ENCODE measurements at places on chromosomes 7 and 10.

DNA sequence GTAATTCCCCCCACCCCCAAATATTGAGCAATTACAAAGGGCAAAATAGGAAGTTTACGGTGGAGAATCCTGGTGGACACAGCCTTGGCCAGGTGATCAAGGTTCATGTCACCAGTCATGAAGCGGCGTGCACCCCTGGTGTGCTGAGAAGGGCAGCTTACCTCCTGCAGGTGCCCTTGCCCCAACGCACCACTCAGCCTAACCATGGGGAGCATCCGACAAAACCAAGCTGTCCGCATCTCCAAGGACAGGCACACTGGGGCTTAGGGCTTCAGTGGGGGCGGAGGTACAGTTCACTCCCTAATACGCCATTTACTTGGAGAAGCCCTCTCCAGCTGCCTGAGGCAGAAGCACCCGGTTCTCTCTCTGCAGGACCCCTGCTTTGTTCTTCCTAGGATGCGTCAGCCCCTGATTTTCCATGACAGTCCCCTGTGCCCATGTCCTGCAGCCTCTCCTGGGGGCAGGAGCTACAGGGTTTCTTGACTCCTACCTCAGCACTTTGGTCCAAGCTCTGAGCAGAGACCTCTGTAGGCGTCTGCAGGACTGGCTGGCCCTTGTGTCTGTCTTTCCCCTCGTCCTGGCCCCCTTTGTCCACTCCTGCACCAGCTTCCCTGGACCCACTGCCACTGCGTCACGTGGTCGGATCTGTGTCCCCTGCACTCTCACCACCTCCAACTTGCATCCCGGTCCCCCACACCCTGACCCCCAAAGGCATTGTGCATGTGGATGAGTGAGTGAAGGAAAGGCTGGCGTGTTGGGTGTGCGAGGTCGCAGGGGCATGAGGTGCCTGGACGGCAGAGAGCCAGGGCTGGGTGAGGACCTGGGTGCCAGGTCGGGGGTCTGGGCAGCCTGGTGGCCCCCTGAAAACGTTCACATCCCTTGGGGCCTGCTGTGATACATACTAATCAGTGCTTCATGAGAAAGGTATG lies 113.7 kb downstream of the LHPP start:
- H3K27me3 ChIP-seq = no peaks in the 10 kb centered on the region
- no peak for DNase-seq
- no peaks in the 10 kb centered on the region for H3K4me1 ChIP-seq
- no peaks in the 10 kb centered on the region for H3K36me3 ChIP-seq
- no peak overlapping the region for H3K4me3 ChIP-seq

GRCh38 chr7:42573881-42574672 lies 337.1 kb upstream of the GLI3 start:
- no peak for DNase-seq
- no peak overlapping the region for H3K27ac ChIP-seq
- no peaks in the 10 kb centered on the region for H3K27me3 ChIP-seq

GRCh38 chr10:35707642-35708425 lies 65.7 kb upstream of the FZD8 start:
- no peak for DNase-seq
- no peak overlapping the region for H3K27ac ChIP-seq
- no peaks in the 10 kb centered on the region for H3K27me3 ChIP-seq
- H3K4me1 ChIP-seq = no peaks in the 10 kb centered on the region

GRCh38 chr10:130686689-130687300 lies 550.6 kb downstream of the GLRX3 start:
- H3K4me1 ChIP-seq = no peaks in the 10 kb centered on the region
- no peak overlapping the region for H3K4me3 ChIP-seq
- H3K27me3 ChIP-seq = no peaks in the 10 kb centered on the region
- no peak overlapping the region for H3K27ac ChIP-seq
- peak; percentile 54 for DNase-seq

DNA sequence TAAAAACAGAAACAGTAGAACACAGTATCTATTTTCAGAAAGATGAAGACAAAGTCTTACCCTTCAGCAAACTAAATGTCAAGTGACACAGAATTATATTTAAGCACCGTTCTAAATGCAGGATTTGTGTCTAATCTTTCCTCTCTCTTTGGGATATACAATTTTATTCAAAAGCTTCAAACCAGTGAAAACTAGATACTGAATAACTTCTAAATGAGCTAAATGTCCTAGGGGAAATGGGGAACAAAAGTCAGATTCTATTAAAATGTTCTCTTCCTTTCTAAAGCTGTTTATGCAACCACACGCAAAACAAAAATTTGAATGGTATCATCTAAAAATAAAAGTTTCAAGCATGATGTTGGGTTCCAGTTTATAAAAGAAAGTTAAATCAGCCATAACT lies 136.4 kb upstream of the AOAH start:
- no peak overlapping the region for H3K27ac ChIP-seq
- DNase-seq = no peak
- no peaks in the 10 kb centered on the region for H3K27me3 ChIP-seq
- no peaks in the 10 kb centered on the region for H3K4me1 ChIP-seq
- H3K36me3 ChIP-seq = no peaks in the 10 kb centered on the region

GRCh38 chr10:5944389-5945189 lies 32.8 kb downstream of the IL15RA start:
- no peak overlapping the region for H3K4me3 ChIP-seq
- DNase-seq = peak; percentile 84
- H3K4me1 ChIP-seq = peaks cover 14% of the 10 kb centered on the region
- no peak overlapping the region for H3K27ac ChIP-seq
- no peaks in the 10 kb centered on the region for H3K27me3 ChIP-seq

Data from testis (tissue), 5 donors.